ENCODE measurements at places on chromosomes 2 and 18.

- no peak for DNase-seq
These were observed 424.6 kb upstream of the VRK2 start for GRCh38 chr2:57622009-57622408.

DNA sequence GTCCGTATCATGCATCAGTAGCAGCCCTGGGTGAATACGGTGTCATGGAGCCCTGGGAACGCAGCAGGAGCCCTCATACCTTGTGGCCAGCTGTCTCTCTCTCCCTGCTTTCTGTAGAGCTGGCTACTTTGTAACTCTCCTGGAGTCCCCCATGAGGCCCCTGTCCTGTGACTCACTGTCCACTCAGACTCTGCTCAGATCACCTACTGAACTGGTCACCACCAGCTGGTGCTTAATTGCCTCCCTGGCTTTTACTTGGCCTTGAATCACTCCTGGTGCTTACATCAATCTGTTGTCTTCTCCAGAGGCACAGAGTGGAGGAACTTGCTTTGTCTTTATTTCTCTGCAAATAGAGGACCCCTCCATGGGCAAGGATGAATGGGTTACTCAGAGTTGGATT is 172.7 kb downstream of the HRH4 start:
- DNase-seq: no peak

- no peak for DNase-seq
These were observed 188.9 kb downstream of the NDUFA10 start for GRCh38 chr2:239836021-239836765.

- peak; percentile 54 for DNase-seq
These were observed 54.9 kb downstream of the EXOC6B start for GRCh38 chr2:72770879-72771461.

DNA sequence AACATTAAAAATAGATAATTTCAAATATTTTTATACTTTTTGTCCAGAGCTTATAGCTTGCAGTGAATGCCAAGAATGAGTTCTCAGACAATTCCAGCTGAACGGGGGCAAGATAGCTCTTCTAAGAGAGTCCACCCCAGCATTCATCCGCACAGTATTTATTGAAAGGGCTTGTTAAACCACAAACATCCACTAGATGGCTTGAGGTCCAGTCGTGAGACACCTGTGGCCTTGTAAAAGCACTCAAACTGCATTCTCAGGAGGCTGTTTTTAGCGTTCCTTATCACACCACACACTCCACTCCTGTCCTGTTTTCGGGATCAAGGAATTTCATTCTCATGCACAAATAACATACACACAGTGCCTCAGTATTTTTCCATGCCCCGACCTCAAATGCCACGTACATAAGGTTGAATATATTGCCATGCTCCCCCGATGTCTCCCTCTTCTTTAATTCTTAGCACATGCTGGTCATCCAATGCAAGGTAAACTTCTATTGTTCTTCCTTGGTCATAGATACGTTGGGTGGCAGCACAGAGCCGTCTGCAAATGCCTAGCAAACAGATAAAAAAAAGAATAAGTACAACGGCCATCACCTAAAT is 47.4 kb downstream of the DNAJC10 start:
- DNase-seq: peak; percentile 15

DNA sequence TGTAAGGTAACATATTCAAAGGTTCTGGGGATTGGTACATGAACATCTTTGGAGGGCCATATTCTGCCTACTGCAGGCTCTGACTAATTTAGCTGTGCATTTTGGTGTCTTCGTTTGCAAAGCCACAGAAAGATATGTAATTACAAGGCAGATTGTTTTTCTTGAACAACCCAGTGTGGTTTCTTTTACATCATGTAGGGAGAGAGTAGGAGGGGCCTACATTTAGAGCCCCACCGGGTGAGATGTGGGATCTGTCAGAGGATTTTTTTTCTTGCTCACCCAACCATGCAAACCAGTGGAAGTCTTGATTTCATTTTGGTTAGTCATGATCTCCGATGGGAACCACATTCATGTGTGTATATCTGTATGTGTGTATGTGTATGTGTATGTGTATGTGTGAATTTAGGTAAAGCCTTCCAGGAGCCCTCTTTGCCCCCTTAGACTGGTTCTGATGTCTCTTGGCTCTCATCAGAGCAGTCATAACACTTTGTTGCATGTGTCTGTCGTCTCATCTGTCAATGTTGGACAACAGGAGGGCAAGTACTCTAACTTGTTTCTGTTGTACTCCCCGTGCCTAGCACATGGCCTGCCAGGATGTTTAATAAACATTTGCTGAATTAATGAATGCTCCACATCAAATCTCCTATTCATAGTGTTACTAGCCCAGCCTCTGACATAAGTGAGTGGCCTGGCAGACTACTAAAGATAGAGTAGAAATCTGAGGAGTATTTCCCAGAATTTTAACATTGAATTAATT is 239.9 kb downstream of the MTX2 start:
- no peak for DNase-seq

DNA sequence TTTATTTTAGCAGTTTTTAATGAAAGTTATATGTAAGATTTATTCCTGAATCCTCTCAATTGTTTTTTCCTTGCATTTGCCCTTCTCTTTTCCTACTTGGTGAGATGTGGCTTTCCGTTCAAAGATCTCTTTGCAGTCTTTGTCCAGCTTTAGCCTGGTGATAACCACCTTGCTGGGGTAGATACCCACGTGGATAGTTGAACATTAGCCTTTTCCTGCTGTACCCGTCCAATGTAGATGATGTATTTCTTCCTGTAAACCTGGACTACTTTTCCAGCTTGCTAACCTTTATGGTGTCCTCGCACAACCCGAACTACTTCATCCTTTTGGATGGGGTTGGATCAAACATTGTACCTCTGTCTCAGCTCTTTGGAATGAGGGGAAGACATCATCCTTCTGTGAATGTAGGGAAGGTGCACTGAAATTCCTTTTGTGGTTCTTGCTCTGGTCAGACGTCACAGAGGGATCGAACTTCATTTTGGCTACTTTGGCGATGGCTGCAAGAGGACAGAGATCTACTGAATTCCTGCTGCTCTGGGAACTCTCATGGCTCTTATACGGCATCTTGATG is 293.2 kb upstream of the EPAS1 start:
- no peak for DNase-seq

- no peak for DNase-seq
These were observed 105.6 kb upstream of the NDUFV2 start for GRCh38 chr18:8996771-8997432.

DNA sequence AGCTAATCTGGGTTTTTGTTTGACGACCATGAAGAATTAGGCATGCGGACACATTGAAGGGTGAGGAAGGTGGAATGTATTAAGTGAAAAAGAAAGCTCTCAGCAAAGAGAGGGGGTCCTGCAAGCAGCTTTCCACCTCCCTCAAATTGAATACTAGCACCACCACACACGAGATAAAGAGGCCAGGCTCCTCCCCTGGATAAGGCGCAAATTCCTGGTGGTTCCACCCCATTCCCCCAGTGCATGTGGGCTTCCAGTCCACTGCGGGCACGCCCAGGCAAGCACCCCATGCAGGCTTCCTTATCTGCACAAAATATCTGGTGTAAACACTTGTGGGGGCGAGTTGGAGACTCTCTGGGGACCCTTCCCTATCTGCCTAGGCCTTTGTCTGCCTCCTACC is 857.3 kb downstream of the CPS1 start:
- DNase-seq: no peak

DNA sequence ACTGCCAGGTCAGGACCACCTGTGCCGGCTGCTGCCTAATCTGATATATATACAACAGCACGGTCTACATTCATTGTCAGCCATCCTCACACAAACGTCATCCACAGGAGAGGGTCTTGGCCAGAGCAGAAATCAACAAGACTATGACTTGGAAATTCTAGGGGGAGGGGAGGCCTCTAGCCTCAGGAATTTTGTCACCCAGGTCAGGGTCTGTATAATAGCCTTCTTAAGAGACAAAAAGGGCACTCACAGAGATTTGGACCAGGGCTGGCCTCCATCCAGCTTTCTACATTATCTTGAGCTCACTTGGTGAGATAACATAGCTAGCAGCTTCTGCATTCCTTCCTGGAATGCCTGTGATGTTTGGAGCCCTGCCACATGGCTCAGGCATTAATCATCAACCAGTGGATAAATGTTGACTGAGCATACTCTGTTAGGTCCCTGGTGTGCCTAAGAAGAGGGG is 50.4 kb upstream of the CTIF start:
- DNase-seq: no peak

DNA sequence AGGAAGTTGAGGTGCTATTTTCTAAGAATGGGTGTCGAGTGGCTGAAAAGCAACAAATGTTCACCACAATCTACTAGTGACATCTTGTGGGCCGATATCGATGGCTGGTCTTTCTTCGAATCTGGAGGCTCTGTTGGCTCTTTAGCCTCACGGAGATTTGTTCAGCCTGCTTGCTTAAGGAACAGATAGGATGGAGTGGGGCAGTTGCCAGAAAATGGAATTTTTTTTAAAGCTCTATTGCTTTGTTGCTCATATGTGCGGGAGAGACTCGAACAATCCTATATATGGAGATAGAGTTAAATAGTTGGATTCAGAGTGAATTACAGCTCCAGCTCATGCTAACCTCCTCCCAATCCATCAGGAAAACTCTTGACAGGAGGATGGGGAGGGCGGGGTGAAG is 70.9 kb upstream of the LYPD6B start:
- DNase-seq: no peak

DNA sequence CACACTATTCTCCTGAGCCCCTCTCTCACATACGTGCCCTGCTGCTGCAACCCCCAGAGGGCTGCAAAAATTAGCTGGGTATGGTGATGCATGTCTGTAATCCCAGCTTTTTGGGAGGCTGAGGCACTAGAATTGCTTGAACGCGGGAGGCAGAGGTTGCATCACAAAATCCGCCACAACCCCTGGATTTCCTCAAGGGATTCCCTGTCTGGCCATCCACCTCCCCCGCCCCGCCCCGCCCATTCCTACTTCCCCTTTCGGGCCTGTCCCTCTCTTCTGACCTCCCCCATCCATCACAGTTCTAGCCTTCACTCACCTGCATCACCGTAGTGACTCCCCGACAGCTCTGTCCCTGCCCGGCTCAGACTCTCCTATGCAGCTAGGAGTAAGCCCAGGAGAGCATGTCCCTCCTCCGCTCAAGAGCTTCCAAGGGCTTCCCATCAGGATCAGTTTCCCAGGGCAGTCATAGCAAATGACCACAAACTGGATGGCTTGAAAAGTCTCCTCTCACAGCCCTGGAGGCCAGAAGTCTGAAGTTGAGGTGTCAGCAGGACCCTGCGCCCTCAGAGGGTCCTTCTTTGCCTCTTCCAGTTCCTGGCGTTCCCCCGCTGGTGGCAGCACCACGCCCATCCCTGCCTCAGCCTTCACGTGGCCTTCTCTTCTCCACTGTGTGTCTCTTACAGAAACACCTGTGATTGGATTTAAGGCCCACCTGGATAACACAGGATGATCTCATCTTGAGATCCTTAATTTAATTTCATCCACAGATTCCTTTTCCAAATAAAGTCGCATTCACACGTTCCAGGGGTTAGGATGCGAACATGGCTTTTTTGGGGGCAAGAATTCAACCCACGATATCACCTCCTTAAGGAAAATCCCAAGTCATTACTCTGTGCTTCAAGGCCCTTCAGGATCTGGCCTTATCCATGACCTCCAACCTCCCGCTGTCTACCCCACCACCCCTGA is 58.5 kb downstream of the HS1BP3 start:
- no peak for DNase-seq

GRCh38 chr2:198383392-198383791 is 579.0 kb downstream of the PLCL1 start:
- no peak for DNase-seq

DNA sequence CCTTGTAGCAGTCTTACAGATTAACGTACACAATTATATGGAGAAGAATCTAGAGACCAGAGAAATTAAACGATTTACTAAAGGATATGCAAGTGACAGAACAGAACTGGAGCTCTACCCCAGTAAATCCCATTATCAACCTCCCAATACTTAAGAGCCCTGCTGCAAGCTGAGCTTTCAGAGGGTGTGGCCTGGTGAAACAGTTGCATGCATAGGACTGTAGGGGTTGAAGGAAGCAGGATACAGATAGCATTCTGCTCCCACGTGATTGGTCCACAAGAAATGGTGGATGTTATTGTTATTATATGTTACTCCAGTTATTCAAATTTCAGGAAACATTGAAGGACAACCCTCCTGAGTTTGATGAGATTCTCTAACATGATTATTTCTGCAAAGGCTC is 210.8 kb upstream of the THUMPD2 start:
- DNase-seq: no peak

DNA sequence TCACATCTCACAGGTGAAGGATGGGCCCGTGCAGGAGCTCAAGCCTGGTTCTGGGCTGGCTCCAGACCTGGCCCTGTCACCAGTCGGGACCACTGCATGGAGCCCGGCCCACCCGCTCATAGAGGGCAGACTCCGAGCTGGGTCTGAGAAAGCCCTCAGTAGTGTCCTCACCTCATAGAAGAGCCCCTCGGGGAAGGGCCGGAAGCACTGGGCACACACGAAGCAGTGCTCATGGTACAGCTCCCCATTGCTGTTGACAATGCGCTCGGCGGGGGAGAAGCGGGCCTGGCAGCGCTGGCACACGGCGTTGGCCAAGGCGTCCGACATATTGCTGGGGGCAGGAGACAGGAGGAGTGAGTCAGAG is 11.3 kb downstream of the GPR17 start:
- DNase-seq: no peak

- DNase-seq: no peak
These were observed 95.4 kb downstream of the ITGB1BP1 start for GRCh38 chr2:9327873-9328352.

GRCh38 chr2:109207176-109207575 is 78.2 kb downstream of the SH3RF3 start:
- DNase-seq: no peak

DNA sequence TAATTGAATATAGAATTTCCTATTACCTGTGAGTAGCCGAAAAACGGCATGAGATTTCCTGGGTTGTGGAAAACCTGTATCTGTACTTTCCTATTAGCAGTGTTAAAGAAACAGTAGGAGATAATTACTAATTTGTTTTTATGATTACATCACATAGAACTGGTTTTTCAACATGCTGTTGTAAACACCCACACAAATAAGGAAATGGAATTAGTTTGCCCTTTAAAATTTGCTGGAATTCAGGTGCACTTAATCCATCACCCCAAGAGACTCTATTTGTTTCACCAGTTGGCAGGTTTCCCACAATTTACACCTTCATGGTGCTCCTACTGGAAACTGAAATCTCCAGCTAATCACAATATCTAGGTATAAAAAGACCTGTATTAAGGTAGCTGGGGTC is 274.1 kb upstream of the SLC8A1 start:
- DNase-seq: no peak

DNA sequence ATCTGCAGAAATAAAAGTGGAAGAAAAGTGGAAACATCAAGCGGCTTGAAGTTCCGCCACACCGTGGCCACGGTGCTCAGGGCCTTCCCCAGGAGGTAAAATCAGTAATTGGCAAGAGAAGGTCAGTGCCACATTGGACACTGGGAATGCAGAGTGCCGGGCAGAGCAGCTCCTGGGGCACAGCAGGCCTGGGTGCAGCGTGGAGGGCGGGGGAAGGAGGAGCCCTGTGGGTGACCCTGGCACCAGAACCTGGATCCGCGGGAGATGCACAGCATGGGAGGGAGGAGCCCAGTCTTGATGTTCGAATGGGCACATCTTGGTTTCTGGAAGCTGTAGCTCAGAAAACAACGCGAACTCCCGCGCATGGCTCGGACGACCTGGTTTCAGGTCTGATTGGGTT is 630.2 kb downstream of the GALR1 start:
- no peak for DNase-seq

- DNase-seq: no peak
These were observed 483.6 kb downstream of the EPHA4 start for GRCh38 chr2:221088506-221088905.

- DNase-seq: no peak
These were observed 236.0 kb downstream of the DOK6 start for GRCh38 chr18:69636529-69637301.

GRCh38 chr2:33380001-33380609 is 96.3 kb upstream of the RASGRP3 start:
- DNase-seq: no peak
